ENCODE measurements at places on chromosomes 5 and 9.

- DNase-seq: no peak
Observed at GRCh38 chr5:41112486-41113455, 41.6 kb upstream of the MROH2B start.

DNA sequence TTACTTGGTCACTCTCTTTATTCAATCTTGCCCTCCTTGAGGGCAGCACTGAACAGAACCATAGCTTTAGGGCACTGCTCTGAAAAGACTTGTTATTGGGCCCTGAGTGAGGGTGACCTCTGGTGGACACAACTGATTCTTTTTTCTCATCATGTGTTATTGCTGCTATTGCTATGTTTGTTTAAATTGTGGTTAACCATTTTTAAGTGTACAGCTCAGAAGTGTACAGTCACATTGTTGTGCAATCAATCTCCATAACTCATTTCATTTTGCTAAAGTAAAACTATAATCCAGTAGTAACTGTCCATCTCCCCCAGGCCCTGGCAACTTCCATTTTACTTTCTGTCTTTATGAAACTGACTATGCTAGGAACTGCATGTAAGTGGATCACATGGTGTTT lies 351.1 kb upstream of the RIOK2 start:
- DNase-seq: no peak

- no peak for DNase-seq
Observed at GRCh38 chr9:86843206-86843605, 104.1 kb downstream of the GAS1 start.

DNA sequence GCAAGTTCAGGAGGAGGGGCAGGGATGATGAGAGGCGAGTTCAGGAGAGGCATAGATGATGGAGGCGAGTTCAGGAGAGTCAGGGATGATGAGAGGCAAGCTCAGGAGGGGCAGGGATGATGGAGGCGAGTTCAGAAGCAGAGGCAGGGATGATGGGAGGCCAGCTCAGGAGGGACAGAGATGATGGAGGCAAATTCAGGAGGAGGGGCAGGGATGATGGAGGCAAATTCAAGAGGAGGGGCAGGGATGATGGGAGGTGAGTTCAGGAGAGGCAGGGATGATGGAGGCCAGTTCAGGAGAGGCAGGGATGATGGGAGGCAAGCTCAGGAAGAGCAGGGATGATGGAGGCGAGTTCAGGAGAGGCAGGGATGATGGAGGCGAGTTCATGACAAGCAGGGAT lies 17.8 kb upstream of the SPOCK1 start:
- DNase-seq: no peak

DNA sequence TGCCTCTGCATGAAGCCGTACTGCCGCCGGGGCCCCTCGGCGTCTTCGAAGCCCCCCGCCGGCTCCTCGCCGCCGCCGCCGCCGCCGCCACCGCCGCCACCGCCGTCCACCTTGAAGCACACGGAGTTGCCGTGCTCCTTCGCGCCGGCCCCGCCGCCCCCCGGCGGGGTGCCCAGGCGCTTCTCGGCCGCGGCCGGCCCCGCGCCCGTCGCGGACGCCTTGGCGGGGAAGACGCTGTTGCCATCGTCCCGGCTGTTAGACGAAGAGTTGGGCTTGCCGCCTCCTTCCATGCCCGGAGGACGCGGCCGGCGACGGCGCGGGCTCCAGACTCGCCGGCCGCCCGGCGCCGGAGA lies 400 bp downstream of the HCN1 start:
- no peak for DNase-seq

DNA sequence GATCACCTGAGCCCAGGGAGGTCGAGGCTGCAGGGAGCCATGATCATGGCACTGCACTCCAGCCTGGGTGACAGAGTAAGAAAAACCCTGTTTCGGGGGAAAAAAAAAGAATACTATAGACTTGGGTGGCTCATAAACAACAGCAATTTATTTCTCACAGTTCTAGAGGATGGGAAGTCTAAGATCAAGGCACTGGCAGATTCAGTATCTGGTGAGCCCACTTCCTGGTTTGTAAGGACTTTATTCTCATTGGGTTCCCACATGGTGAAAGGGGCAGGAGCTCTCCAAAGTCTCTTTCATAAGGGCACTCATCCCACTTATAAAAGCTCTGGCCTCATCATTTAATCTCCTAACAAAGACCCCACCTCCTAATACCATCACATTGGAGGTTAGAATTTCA lies 8.7 kb downstream of the HINT1 start:
- DNase-seq: no peak

- DNase-seq: no peak
Observed at GRCh38 chr5:152462021-152462721, 57.1 kb upstream of the NMUR2 start.

DNA sequence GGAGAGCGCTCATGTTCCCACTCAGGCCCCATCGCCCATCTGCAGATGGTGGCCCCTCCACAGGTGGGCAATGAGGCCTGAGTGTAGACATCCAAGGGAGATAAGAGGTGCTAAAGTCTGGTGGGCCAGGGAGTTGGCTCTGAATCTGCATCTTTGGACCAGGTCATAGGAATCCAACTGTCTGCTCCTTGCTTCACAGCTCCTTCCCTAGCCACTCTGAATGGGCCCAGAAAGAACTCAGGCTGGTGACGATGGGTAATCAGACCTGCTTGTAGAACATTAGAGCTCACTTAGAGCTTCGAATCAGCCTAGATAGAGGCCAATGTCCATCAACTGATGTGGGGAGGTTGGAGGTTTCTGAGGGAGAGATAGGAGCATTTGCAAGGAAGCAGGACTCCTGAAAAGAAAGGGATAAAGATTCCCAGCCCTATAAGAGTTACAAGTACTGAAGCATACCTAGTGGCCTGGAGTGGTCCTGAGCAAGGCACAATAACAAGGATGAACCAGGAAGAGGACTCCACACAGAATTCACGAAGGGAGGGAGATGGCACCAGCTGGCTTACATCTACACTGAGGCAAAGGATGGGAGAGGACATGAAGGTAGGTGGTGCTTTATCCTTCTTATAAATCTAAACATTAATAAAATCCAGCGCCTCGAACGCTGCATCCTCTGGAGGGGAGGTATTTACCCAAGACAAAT lies 132.8 kb upstream of the ALDH1B1 start:
- DNase-seq: no peak

- DNase-seq: no peak
Observed at GRCh38 chr5:14447958-14448911, 133.4 kb upstream of the OTULINL start.

GRCh38 chr9:124754289-124754688 lies 16.8 kb downstream of the NR6A1 start:
- DNase-seq: no peak

- DNase-seq: no peak
Observed at GRCh38 chr5:53200306-53200705, 90.7 kb upstream of the MOCS2 start.

DNA sequence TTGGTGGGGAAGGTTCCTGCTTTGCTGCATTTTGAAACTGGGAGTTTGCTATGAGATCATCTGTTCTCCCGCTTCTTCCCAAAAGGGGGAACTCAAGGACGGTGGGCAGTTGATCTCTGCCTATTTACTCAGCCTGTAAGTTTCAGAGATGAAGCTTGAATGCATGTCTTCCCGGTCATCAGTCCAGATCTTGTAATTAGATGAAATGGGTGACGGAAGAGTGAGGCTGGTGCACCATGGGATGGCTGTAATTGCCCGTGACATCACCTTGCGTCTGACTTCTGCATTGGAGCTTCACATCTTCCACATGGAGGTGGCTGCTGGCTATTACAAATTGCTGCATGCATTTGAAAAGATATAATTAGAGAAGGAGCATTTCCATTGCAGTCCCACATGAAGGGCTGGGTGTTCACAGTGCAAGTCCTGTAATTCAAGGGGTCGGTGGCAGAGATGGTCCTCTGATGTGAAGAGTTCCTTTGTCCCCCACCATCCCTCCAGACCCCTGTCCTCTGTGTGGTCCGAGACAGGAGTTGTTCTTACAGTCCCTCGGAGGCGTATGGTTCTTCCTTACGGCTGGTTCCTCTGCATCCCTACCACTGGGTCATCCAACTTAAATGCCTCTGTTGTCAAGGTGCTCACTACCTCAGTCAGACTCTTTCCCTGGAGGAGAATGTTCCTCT lies 72.9 kb downstream of the ZNF618 start:
- no peak for DNase-seq

GRCh38 chr5:39652036-39652435 lies 227.3 kb upstream of the DAB2 start:
- no peak for DNase-seq
